Naive B cell (primary cell): ENCODE measurements at places on chromosomes 1 and 21. TPM values are rescaled to one million over a fixed set of nuclear protein-coding genes. Genes with fewer than 3 reads are reported as not detected.

Gene FCRL6
- 0.27 TPM for polyA plus RNA-seq

Gene KRTAP25-1
- not detected for polyA plus RNA-seq

DNA sequence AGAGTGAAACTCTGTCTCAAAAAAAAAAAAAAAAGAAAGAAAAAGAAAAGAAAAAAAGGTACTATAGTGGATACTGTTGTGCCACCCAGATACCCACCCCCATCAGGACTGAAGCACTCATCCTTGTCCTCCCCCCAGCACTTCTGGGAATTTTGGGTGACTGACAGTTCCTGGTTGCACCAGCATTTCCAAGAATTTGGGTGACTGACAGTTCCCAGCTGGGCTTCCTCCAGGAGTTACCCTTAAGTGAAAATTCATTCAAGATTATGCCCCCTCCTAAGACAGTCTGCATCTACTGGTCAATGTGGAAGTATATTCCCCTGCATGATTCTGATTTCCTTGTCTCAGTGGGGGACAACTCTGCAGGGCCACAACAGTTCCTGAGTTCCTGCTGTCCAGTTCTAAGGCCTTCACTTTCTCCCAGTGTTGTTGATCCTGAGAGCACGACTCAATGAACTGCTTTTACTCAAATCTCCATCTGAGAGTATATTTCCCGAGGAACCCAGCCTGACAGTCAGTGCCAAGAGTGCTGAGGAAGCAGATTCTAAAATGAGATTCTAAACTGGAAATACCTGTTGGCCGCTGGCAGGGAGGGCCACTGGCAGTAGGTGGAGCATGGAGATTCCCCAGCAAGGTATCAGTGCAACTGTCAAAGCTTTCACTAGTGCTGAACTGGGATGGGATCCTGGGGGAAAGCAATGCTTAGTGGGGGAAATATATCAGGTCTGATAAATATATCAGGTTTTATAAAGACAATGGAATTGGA lies 18.5 kb downstream of the RIIAD1 start:
- DNase-seq = no peak

DNA sequence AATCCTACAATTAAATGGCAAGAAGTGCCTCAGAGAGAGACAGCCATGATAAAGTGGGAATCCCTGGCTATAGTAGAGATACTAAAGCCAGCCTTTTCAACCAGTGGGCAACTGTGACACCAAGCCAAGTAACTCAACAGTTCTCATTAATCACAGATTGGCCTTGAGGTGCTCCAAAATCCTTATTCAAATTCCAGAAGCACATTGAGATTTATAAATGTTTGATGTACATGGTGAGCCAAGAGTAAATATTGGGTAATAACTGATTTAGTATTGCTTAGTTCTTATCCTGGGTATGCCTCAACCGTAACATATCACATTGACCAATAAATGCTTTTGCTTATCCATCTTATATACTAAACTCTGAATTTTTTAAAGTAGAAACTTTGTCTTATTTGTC lies 17.1 kb downstream of the HAO2 start:
- no peak for DNase-seq

- no peak for DNase-seq
These were observed at the start of gene PCP4 for GRCh38 chr21:39867198-39867650. Gene PCP4 (plus strand): TSS chr21:39867438. CDS start chr21:39867502, 64 bp downstream.

DNA sequence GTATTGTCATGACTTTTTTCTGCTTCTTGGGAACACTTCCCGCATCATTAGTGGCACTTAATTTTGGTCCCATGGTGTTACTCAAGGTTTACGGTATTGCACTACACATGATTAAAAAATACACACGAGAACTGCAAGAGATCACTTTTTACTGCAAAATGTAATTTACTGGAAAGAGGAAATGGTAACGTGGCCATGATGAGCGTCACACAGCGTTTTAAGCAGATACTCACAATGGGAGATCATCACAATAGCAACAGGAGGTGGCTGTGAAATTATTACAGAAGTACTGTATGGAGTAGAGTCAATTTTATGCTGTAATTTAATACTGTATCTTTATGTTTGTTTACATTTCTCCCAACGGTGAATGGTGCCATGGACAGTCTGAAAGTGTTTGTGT lies 1510.3 kb downstream of the AMY1C start:
- DNase-seq = no peak

- no peak for DNase-seq
These were observed 6.8 kb downstream of the RRAGC start for GRCh38 chr1:38852780-38853179.

DNA sequence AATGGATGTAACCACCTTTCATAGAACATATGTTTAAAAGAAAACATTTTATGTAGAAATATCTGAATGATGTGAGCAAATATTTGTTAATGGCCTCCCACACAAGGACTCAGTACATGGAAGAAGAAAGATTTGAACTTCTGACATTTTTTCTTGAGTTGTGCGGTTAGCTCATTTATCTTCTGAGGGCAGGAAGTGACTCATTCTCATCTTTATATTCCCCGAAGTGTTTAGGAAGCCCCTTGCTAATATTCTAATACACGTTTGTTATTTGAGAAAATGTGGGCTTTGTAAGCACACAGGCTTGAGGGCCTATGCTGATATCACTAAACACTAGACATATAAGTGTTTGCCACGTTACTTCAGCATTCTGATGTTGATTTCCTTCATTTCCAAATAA lies 392.5 kb upstream of the PTBP2 start:
- DNase-seq = no peak

GRCh38 chr1:235331401-235331800 lies 3.0 kb downstream of the GGPS1 start:
- no peak for DNase-seq
